ENCODE measurements at places on chromosomes 7 and 10. TPM values are rescaled to one million over a fixed set of nuclear protein-coding genes. Genes with fewer than 3 reads are reported as not detected.

ALOX5 gene
- total RNA-seq = not detected

TMEM273 gene
- not detected for total RNA-seq

ETV1 gene
- total RNA-seq = 3.7 TPM

SEMA3C gene
- total RNA-seq = 669 TPM

GRID2IP gene
- total RNA-seq = 0.11 TPM

FAM24A gene
- total RNA-seq = not detected

AKR1C1 gene
- total RNA-seq = 264 TPM

UCMA gene
- not detected for total RNA-seq

PAPSS2 gene
- total RNA-seq = 91.2 TPM

WASHC2A gene
- 50.0 TPM for total RNA-seq

SPAM1 gene
- total RNA-seq = not detected

DGKI gene
- 8.3 TPM for total RNA-seq

LEP gene
- 0.11 TPM for total RNA-seq

CCL24 gene
- not detected for total RNA-seq

GSDME gene
- 18.8 TPM for total RNA-seq

CYP2C9 gene
- not detected for total RNA-seq

OR6B1 gene
- total RNA-seq = not detected

NPC1L1 gene
- under 0.01 TPM for total RNA-seq

ELN gene
- total RNA-seq = 198 TPM

MMD2 gene
- not detected for total RNA-seq

HOXA4 gene
- total RNA-seq = 1.7 TPM

HMX2 gene
- not detected for total RNA-seq

MKRN1 gene
- total RNA-seq = 67.3 TPM

ASAH2 gene
- total RNA-seq = 0.97 TPM

CDH23 gene
- 4.3 TPM for total RNA-seq

SOSTDC1 gene
- not detected for total RNA-seq

SLC26A5 gene
- total RNA-seq = not detected

LDB3 gene
- total RNA-seq = 0.11 TPM

MXI1 gene
- total RNA-seq = 24.0 TPM

UNCX gene
- not detected for total RNA-seq

C7orf57 gene
- under 0.01 TPM for total RNA-seq

SFTPA1 gene
- not detected for total RNA-seq

ATP6V0A4 gene
- total RNA-seq = not detected

LIPK gene
- not detected for total RNA-seq

OPTN gene
- total RNA-seq = 121 TPM

ABCB8 gene
- total RNA-seq = 28.1 TPM

ING3 gene
- total RNA-seq = 18.8 TPM

IL6 gene
- 33.1 TPM for total RNA-seq

LLCFC1 gene
- not detected for total RNA-seq

PIK3AP1 gene
- total RNA-seq = 0.26 TPM

All from articular chondrocyte of knee joint (primary cell).